Activated CD4-positive, CD25-positive, alpha-beta regulatory T cell treated with anti-CD3 and anti-CD28 coated beads, Interleukin-2, amount 50 U/mL, for 16 hours (primary cell): ENCODE measurements at places on chromosomes 7 and 10.

DNA sequence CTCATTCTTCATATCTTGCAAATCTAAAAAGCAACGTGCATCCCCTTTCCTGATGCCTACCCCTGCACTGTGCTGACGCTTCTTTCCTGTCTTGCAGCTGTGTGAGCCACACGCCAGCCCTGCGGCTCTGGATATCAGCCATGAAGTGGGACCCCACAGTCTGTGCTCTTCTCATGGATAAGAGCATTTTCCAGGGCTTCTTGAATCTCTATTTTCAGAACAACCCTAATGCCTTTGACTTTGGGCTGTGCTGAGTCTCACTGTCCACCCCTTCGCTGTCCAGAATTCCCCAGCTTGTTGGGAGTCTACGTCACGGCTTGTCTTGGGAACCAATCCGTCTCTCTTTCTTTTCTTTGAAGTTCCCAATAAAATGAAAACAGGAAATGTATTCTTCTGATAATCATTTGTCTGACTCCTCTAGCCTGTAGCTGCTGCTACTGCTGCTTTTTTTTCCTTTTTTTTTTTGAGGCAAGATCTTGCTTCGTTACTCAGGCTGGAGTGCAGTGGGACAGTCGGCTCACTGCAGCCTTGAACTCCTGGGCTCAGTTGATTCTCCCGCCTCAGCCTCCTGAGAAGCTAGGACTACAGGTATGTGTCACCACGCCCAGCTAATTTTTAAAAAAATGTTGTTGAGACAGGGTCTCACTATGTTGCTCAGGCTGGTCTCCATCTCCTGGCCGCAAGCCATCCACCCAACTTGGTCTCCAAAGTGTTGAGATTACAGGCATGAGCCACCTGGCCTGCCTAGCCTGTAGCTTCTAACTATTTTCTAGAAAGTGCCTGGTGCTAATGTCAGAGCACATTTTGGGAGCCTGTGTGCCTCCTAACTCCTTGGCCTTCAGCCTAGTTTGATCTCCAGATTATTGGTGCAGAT is 30.3 kb downstream of the GSTO2 start:
- no peak for DNase-seq

GRCh38 chr7:121555558-121555957 is 159.4 kb upstream of the FAM3C start:
- DNase-seq: no peak

- no peak for DNase-seq
Observed at GRCh38 chr10:106278383-106278782, 886.1 kb downstream of the SORCS1 start.

DNA sequence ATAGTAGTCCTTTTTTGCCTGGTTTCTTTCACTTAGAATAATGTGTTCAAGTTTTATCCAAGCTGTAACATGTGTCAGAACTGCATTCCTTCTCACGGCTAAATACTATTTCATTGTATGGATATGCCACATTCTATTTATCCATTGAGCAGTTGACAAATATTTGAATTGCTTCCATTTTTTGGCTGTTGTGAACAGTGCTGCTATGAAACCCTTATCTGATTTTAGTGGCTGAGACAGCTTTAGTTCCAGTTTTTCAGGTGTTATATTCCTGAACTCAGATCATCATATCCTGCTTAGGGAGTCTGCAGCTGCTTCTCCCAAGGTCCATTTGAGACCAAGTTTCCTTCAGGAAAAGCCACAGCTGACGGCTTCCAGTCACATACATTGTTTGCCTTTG is 339.2 kb downstream of the GRID1 start:
- no peak for DNase-seq

DNA sequence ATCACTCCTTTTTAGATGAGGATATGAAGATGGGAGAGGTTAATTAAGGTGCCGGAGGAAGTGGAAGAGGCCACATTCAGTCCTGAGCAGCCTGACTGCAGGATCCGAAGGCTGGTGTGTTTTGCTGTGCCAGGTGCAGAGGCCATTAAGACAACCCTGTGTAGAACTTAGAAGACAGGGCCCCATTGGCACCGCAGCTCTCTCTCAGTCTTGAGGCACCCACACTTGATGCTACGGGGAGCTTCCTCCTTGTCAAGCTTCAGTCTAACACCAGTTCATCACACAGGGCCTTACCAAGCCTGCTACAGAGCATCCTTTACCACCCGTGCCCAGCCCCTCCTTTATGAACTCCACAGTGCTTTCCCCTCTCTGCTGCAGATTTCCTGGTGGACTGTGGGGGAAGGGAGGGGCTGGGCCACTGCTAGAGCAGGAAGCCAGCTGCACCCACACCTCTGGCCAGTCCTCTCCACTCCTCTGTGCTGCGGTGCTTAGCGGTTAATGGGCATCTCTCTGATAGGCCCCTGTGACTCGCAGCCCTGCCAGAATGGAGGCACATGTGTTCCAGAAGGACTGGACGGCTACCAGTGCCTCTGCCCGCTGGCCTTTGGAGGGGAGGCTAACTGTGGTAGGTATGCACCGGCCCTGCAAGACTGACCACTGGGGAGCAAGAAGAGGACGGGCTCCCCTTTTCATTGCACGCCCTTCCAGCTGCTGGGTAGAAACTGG is 45.5 kb downstream of the VWA2 start:
- no peak for DNase-seq

GRCh38 chr7:141208539-141208938 is 134.7 kb downstream of the TMEM178B start:
- DNase-seq: no peak

DNA sequence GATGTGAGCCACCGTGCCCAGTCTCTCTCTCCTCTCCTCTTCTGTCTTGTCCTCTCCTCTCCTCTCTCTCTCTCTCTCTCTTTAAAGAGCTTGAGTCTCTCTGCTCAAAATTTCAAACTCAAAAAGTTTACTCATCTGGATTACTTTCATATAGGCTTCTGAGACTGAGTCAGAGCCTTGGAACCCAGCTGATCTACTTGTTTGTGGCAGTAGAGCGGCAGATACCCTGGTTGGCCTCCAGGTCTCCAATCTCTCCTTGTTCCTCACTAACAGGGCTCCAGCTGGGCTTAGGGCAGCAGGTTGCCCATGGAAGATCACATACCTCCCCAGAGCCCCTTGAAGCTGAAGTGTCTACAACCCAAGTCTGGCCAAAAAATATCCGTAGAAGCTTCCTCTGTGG is 51.0 kb downstream of the HHEX start:
- DNase-seq: no peak

DNA sequence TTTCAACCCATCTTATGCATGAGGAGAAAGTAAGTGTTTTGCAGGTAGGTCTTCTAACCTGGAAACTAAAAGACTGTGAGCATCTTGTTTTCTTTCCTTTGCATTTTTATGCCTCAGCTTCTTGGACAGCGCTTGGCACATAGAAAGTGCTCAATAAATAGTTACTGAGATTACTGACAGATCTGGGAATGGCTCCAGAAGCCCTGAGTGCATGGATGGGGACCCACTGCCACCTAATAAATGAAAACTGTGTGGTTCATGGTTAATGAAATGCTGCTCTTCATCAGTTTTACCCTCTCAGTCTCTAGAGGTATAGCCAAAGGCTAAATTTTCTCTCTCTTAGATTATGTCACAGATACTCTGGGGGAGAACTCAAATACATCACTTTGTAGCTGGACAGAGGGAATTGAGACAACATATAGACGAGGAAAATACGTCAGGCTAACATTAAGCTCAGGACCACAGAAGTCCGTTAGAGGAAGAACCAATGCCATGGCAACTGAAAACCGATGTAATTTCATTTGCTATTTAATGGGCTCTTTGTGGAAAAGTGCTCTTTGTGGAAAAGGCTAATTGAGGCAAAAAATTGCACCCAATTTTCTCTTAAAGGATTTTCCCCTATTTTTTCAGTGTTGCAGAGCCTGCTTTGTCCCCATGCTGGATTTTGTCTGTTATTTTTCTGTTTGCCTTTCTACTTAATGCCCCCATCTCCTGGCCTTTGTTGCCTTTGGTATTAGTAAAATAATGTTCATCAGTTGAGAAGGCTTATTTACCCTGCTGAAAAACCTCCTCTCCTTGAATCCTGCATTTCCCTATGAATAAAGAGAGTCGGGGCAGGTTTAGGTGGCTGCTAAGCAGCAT is 17.8 kb downstream of the ASB4 start:
- DNase-seq: no peak

DNA sequence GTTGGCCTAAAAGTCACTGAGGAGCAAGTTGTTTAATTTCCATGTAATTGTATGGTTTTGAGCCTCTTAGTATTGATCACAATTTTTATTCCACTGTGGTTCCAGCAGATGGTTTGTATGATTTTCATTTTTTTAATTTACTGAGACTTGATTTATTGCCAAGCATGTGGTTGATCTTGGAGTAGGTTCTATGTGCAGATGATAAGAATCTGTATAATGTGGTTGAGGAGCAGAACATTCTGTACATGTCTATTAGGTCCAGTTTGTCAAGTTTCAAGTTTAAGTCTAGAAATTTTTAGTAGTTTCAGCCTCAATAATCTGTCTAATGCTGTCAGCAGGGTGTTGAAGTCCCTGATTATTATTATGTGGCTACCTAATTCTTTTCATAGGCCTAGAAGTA is 22.7 kb upstream of the ZWINT start:
- no peak for DNase-seq

DNA sequence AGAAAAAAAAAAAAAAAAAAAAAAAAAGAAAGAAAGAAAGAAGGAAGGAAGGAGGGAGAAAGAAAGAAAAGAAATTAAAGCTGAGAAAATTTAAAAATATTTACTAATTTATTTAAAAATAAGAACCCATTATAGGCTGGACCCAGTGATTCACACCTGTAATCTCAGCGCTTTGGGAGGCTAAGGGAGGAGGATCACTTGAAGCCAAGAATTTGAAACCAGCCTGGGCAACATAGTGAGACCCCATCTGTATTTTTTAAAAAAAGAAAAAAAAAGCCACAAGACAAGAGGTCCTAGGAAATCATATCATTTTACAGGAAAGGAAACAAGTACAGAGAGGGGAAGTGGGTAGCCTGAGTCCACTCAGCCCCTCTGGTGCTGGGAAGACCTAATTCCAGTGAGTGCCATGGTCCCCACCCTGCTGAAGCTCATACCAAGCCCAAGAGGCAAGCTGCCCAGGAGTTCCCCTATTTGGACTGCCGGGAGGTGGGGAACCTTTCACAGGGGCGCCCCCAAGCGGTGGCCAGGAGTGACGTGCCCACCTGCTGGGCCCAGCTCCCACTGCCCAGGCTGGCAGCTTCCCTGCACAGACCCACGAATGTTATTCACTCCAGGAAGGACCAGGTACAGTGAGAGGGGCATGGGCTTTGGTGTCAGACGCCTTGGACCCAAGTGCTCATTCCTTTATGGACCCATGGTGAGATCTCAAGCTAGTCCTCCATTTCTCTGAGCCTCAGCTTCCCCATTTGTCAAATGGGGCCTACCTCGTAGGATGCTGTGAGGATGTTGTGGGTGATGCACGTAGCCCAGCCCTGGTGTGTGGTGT is 133.6 kb downstream of the ZMIZ1 start:
- no peak for DNase-seq

GRCh38 chr7:121853307-121853706 is 19.7 kb upstream of the PTPRZ1 start:
- DNase-seq: no peak

- DNase-seq: no peak
Observed at GRCh38 chr7:90111-91063, 102.0 kb upstream of the FAM20C start.

- DNase-seq: no peak
Observed at GRCh38 chr7:30896036-30896435, 15.6 kb upstream of the AQP1 start.

DNA sequence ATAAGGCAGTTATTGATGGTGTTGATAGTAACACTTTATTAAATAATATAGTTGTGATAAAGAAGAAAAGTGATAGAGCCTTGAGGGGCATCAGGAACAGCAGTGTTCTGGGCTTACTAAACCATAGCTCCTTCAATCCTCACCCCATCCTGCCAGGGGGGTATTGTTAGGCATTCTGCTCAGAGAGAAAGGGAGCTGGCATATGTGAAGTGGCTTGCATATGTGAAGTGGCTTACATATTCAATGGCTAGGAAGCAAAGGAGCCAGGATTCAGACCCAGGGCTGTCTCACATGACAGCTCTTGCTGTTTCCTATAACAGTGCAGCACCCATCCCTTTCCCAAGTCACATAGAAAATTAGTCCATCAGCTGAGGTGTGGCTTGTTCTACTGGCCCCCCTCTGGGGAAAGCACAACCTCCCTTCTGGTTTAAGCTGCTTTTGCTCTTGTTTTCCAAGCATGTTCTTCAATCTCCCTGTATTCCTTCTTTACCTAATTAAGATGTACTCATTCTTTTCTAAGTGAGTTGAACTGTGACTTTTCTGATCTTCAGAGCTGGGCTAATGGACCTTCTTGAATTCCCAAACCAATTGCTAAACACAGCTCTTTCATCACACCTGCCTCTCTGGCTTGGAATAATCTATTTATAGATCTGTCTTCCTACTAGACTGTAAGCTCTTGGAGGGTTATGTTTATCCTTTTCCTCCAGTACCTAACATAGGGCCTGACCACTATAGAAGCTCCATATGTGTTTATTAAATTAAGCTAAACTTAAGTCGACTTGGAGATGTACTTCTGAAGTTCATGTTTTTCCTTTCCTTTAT is 108.7 kb upstream of the GLI3 start:
- DNase-seq: no peak

DNA sequence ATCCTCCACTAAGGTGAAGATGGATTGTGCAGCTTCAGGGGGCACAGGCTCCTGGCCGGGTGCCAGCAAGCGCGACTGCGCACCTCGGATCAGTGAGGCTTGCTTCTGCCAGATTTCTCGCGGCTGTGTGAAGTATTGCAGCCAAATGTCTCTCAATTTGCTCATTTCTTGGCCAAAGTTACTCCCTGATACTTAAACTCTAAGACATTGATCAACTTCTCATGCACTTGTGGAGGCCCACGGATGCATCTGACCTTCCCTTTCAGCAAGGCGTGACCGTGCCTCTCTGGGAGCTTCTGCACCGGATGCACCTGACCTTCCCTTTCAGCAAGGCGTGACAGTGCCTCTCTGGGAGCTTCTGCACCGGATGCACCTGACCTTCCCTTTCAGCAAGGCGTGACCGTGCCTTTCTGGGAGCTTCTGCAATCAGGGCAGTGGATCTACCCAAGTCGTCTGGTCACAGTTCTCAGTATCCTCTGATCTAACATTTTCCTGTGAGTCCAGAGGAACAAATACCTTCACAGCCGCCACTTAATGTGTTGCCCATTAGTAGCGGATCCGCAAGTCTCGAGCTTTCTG is 248.3 kb downstream of the ADARB2 start:
- DNase-seq: no peak

- DNase-seq: no peak
Observed at GRCh38 chr7:90661290-90662151, 65.4 kb downstream of the CDK14 start.

DNA sequence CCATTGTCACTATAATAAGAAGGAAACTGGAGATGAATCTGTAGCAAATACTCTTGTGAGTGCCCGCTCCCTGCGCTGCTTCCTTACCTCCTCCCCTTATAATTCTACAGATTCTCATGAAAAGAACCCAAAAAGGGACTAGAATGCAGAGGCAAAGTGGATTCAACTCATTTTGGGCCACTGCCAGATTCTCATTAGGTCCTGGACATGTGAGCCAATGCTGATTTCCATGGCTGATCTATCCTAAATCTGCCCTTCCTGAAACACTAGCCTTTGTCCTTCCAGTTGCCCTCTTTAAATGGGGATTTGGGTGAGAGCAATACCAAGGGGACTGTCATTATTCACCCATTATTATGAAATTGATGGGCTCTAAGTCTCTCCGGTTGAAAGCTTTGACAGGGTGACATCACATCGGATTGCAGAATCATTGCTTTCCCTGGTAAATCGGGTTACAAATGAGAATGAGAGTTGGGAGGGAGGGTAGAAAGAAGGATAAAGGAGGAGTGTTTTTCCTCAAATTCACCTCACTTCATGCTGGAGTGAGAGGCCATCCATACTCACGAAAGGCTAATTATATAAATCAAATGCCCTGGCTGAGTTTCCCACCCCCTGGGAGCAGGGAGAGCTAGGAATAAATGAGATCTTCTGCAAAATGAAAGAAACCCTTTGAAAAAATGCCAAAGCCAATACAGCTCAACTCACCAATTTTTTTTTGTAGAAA is 37.5 kb downstream of the PTN start:
- no peak for DNase-seq
